ENCODE measurements at places on chromosomes 13 and 19.

DNA sequence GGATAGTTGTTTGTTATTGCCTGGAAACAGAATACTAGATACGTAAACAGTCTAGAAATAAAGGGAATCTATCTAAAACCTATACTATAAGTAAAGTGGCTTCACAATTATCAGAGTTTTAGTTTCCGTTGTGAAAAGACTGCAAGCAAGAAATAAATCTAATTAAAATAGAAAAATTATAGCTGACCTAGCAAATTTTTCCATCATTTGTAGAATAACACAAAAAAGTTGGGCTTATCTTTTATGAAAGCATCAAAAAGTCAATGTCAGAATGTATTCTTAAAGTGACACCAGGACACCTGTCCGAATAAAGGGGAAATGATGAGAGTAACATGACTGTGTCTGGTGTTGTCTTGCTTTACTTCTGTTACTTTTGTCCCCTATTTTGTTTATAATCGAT lies 1248.9 kb upstream of the MIR17HG start:
- no peak for DNase-seq

- DNase-seq, result no peak
Observed at GRCh38 chr13:24888291-24888931, 124.4 kb downstream of the RNF17 start.

DNA sequence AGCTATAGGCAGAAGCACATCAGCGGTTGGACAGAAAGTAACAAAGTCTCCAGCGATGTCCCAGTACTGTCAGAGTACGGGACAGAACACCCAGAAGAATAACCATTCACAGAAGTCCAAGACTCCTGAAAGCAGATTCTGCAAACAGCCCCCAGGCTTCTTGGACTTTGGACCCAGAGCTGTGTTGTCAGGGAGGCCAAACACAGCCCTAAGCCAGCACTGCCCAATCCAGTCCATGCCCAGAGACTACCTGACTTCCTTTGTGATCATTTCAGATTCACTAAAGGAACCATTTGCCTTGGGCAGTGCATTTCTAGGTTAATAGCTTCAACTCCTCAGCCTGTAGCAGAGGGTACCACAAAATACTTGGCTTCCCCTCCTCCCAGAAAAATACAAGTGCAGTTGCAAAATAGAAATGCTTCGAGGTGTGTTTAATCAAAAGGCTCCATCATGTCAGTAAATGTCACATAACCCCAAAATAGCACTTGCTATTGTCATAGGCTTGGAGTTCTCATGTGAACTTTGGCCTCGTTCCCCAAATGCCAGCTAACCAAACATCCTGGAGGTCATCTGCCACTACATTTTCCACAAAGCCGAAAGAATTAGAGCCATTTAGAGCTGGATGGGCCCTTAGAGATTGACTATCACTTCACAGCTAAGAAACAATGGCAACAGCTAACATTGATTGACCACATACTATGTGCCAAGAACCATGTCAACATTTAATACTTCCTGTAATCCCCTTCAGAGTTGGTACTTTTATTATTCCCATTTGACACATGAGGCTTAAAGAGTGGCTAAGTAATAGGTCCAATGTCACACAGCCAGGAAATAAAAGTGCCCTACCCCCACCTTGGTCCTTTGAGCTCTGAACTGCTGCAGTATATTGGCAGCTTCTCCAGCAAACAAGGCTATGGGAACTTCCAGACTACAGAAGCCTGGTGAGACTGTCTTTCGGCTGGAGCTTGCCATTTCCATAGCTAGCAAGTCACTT lies 329.9 kb downstream of the FOXO1 start:
- no peak for DNase-seq

- no peak for DNase-seq
Observed at GRCh38 chr19:7832781-7833180, 2.8 kb downstream of the EVI5L start.

DNA sequence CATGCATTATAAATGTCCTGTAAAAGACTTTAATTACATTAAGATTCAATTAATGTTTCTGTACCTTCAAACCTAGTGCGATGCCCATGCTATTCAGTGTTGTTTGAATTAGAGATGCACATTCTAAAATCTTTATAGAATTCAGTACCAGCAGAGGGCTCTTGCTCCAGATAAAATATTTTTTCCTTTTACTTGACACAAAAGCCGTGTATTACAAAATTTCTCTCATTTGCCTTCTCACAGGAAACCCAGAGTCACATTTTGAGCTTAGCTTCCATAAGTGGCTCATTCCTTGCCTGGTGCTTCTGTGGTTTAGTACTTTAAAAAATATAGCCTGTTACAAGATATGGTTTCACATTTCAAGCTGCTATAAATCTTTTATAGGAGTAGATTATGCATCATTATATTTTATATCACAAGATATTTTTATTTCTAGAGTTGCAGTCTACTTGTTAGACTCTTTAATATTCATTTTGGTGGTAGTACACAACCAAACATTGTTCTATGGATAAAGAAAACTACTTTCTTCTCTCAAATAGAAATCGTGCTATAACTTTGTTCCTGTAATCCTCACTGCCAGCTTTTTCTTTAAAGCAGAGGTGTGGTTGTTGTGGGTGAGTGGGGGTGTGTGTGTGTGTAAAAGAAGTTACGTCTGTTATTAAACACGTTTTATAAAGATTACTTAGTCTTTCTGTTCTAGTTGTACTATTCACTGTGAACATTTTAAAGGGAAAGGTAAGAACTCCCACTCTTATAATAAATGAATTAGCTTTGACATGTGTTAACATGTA lies 101.4 kb downstream of the RNF17 start:
- no peak for DNase-seq

DNA sequence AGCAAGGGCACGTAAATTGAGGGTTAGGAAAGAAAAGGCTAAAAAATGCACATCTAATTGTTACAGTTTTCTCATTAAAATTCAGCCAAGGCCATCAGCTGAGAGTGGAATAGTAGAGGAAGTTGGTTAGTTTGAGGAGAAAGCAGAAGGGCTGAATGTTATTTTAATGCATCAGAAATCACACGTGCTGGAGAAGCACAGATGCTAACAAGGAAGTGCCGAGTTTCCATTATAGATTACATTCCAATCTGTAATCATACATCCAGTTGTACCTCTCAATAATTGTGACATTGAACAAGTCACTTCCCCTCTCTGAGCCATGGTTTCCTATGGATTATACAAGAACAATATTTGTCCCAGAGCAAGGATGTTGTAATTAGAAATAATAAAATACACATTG lies 25.1 kb downstream of the FPR3 start:
- DNase-seq, result no peak

Measured in stimulated activated CD8-positive, alpha-beta memory T cell treated with anti-CD3 and anti-CD28 coated beads, Interleukin-4, amount 100 ng/mL, for 4 hours (primary cell).